KG1 (cell line): ENCODE measurements at places on chromosomes 16 and 17.
A peak's percentile ranks its signal among the peaks of the same experiment; 100 is the strongest.

DNA sequence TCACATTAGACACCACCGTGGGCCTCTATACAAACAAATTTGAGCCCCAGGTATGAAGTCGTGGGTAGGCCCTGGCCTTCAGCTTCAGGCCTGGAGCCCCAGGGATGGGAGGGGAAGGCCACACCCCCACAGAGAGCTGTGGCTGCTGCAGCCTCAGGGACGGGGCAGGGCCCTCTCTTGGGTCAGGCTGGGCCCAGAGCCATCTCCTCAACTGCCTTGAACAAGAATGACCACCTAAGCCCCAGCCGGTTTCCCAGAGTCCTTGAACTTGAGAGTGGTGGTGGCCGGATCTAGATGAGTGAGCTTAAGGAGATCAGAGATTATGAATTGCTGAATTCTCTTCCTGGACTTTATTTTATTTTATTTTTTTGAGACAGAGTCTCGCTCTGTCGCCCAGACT lies 18.6 kb downstream of the SCNN1B start:
- no peak for DNase-seq

DNA sequence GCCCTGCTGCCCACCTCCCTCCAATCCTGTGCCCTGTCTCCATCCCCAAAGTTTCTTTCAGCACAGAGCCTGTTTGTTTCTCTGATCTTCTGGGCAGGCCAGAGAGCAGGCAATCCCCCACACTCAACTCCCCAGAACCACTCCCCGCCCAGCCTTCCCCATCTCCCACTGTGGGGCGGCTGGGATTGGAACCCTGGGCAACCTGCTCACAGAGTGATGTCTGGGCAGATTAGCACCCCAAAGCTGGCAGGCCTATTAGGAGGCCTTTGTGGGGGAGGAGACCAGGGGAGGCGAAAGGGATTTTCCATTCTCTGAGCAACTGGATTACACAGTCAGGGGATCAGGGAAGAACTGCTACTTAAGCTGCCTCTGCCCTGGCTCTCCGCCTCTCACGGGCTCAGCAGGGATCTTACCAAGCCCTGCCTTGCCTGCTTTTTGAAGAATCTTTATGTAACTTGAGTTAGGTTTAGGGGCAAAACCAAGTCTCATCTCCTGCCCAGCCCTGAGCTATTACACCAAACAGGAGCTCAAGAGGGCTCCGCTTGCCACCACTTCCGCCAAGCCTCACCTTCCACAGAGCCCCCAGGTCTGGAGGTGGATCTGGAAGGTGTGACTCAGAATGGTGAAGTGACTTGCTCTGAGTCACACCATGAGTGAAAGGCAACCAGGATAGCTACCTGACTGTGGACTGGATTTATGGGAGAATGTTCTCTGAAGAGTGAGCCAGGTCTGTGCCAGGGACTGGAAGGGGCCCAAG lies 16.0 kb upstream of the LHX1 start:
- no peak for DNase-seq

DNA sequence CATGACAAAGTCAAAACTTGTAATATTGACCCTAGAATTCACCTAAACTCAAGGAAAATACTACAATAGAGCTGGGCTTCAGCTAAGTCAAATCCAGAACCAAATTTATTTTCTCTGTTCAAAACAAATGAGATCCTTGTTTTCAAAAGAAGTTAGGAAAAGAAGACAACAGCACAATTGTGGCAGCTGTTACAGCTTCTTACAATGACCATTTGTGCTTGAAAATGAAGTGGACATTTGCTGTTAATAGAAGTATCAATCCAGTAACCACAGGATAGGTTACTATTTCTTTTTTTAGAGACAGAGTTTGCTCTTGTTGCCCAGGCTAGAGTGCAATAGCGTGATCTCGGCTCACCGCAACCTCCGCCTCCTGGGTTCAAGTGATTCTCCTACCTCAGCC lies 44.4 kb downstream of the APPBP2 start:
- no peak for DNase-seq

DNA sequence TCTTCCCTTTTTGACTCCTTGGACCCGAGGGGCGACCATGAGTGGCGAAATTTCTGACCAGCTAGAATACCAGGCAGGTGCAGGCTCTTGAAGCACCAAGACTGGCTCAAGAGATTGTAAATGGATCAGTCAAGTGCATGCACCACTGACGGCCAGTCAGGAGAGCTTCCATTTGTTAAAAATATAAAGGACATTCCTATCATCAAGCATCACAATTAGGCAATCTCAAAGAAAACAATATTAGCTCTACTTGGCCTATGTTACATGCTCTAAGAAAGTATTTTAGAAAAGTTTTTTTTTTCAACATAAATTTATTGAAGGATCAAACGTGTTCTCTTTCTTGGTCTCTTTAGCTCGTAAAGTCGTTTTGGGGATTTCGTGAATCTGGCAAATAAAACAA lies 1.5 kb upstream of the PRKCA start:
- no peak for DNase-seq

DNA sequence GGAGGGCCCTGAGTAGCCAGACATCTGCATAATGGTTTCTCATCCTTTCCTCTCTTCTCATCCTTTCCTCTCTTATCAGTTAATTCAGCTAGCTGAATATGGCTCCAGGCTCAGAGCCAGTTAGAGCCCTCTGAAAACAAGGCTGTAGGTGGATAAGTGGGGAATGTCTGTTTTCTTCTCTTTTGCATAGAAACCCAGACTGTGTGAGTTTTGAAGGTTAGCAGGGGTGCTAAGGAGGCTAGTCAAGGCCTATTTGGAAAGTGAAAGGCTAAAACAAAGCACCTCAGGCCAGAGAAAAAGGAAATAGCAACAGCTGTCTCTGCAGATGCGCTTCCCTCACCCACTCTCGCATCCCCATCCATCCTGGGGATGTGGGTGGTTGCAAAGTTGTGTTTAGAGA lies 420.9 kb downstream of the SHISA9 start:
- DNase-seq = no peak

DNA sequence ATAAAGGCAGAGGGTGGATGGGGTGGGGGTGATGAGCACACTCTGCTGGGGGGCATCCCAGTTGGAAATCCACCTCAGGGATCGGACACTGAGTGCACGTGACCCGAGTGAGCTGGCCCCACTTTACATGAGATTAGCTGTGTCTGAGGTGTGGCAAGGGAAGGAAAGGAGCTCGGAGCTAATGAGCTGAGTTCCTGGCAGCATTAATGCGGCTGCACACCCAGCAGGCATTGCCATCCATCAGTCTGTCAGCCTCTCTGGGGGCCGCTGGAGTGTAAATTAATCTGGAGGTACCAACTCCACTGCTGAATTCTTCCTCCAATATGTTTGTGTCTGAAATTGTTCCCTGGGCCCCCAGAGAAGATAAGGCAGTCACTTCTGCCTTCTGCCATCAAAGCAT lies 65.5 kb downstream of the HS3ST2 start:
- no peak for DNase-seq

GRCh38 chr17:3763777-3764170 lies 37.2 kb downstream of the ITGAE start:
- no peak for DNase-seq

DNA sequence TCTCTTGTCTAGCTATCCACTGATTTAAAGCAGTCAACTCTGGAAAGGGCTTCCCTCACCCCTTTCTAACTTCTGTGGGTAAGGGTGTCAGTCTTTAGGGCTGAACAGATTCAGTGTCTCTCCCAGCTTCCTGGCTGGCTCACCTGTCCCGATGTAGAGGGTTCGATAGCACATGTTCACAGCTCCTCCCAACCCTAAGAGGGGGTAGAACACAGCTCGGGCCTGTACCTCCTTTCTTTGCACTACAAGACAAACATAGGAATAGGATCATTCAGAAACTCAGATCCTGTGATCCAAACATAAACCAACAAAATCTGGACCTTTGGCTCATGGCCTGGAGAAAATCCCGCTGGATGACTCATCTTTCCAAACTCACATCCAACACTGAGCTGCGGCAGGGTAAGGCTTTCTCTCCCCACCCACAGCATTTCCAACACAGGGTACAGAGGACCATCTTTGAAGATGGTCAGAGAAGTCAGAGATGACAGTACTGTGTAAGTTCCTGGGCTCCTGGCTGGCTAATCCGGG lies 5.8 kb upstream of the DHRS13 start:
- DNase-seq = no peak

- no peak for DNase-seq
Measured at GRCh38 chr17:65243838-65244625, 106.9 kb downstream of the RGS9 start.

- no peak for DNase-seq
Measured at GRCh38 chr17:82752371-82753200, 721 bp downstream of the TBCD start.

GRCh38 chr17:7588553-7589203 lies 1.2 kb downstream of the SOX15 start:
- no peak for DNase-seq

DNA sequence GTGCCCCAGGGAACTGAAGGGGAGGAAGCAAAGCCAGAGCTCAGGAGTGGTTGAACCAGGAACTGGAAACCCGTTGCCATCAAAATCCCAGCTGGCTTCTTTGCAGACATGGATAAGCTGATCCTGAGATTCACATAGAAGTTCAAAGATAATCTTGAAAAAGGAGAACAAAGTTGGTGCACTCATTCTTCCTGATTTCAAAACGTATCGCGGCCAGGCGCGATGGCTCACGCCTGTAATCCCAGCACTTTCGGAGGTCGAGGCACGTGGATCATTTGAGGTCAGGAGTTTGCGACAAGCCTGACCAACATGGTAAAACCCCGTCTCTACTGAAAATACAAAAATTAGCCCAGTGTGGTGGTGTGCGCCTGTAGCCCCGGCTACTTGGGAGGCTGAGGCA lies 7.1 kb downstream of the RAP1GAP2 start:
- DNase-seq = no peak

DNA sequence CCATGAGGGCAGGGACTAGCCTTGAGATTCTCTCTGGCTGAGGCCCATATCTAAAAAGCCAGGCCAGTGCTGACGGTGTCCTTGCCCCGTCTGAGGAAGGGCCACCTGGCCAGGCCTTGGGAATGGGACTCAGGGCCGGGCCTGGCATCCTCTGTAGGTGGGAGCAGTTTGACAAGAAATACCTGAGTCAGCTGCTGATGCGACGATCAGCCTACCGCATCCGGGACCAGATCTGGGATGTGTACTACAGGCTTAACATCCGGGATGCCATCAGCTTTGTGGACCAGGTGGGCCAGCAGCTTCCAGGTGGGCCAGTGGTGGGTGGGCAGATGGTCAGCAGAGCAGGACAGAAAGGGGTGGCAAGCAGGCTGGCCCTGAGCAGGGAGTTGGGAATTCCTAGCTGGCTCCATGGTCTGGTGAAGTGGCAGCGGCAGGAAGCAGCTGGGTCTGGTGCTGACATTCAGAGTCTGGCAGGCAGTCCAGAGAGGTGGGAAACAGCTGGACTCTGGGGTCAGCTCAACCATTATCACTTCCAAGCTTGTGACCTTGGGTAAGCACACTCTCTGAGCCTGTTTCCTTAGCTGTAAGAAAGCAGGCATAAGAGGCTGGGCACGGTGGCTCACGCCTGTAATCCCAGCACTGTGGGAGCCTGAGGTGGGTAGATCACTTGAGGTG lies 9.5 kb downstream of the SLC9A5 start:
- no peak for DNase-seq

GRCh38 chr17:75734674-75735294 lies 13.5 kb downstream of the ITGB4 start:
- DNase-seq = no peak

- DNase-seq = peak; percentile 52
Measured at GRCh38 chr17:28949185-28950016, 1.9 kb downstream of the PHF12 start.

GRCh38 chr17:64166876-64167275 lies 36.9 kb upstream of the ERN1 start:
- no peak for DNase-seq

DNA sequence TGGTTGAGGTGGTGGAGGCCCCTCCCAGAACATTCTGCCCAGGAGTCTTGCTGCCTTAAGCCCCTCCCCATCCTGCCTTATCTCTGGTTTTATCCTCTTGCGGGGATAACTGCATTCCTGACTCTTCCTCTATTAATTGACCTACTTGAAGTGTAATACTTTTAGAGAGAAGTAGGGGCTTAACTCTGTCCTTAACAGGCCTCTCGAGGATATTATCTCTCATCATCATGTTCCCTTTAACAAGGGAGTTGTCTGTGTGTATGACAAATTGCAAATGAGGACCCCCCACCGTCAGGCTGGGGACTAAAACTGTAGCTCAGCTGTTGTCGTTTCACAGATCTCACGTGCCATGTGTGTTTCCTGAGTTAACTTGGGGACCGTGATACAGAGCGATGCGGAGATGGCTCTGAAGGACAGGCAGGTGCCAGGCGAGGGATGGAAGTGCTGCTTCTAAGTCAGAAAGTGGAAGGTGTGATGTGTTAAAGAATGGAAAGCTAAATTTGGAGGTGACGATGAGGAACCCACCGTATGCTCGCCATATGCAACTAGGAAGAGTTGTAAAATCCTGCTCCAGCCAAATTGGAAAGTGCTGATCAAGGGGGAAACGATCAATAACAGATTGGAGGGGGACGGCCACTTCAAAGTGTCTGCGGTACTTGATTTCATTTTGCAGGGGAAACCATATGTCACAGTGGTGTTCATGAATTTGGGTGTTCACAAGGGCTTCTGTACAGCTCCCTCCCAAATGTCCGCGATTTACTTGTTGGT lies 106.3 kb downstream of the RPTOR start:
- no peak for DNase-seq

- DNase-seq = peak; percentile 14
Measured at GRCh38 chr16:22369221-22369811, 5.1 kb downstream of the CDR2 start.

GRCh38 chr17:73336408-73337329 lies 24.9 kb upstream of the CDC42EP4 start:
- no peak for DNase-seq

DNA sequence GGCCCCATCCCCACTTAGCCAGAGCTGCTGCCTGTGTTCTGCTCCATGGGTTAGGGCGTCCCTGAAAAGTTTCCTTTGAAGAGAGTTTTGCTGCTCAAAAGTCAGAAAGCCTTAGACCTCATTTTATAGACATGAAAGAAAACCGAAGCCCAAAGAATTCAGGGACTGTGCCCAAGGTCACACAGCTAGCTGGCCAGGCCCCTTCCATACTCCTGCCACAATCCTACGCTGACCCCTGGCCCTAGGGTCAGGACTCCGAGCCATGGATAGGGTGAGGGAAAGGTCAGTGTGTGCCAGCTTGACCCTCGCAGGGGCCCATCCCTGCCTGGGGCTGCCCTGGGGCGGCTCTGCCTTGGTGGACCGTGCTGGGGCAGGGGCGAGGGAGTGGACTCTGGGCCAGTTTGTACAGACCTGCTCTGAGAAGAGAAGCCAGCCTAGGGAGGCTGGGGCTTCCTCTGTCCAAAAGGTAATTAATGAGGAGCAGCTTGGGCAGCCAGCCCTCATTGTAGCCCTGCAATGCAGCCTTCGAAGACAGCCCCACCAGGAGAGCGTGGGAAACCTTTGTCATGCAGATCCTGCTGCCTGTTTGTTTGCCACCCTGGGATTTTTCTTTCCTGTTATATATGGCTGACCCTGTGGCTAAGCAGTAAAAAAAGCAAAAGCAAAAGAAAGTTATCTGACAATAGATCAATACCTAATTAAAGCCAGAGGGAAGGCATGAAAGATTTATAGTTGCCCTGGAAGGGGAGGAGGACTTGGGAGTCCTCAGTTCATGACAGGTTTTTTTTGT lies 37.4 kb downstream of the RHBDL3 start:
- DNase-seq = no peak

GRCh38 chr16:30040221-30040620 lies 9.2 kb upstream of the TLCD3B start:
- no peak for DNase-seq
